ENCODE measurements at places on chromosomes 13 and 19.

DNA sequence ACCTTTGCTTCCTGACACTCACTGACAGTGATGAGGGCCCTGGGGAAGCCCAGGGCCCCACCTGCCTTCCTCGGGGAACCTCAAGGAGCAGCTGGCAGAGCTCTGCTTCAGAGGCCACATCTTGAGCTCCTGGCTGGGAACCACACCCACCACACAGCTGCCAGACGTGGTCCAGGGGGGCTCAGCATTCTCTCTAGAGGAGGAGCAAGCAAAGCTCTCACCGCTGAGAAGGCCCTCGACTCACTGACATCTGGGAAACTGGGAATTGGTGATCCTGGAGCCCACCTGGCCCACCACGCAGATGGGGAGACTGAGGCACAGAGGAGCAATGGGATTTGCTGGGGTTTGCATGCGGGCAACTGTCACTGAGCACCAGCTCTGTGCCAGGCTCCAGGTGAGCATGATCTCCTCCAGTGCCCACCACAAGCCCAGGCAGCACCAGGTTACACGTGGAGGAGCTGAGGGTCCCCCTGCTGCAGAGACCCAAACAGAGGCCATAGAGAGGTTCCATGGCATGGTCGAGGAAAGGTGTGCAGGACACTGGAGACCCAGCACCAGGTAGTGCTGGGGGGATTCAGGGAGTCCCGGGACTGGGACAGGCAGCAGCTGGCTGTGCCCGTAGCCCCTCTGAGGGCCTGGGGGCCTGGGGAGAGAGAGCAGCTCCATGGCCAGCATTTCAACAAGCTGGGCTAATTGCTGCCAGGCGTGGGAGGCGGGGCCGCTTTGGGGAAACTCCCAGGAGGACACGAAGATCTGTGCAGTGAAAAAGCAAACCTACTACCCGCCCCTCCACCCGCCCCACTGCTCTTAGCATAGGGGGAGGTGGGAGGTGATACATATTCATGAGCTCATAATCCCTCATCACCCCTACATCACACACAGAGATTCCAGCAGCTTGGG is 33.4 kb downstream of the PEPD start:
- DNase-seq: no peak

DNA sequence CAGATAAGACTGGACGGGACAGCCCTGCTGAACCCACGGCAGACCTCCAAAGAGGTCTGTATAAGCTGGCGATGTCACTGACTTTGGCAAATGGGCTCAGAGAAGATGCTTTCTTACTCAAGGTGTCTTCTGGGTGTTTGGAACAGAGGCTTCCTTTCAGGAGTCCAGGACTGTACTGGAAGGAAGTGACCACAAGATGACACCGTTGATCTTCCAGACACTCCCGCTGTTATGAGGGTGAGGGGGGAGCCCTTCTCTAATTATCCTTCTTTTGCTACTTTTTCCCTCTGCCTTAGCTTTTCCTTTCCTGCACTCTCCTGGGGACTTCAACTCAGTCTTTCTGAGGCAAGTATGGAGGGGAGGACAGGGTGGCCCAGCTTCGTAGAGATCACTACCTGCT is 65.2 kb upstream of the ZNF599 start:
- DNase-seq: no peak

GRCh38 chr13:111514610-111515306 is 194.3 kb downstream of the TEX29 start:
- DNase-seq: no peak

DNA sequence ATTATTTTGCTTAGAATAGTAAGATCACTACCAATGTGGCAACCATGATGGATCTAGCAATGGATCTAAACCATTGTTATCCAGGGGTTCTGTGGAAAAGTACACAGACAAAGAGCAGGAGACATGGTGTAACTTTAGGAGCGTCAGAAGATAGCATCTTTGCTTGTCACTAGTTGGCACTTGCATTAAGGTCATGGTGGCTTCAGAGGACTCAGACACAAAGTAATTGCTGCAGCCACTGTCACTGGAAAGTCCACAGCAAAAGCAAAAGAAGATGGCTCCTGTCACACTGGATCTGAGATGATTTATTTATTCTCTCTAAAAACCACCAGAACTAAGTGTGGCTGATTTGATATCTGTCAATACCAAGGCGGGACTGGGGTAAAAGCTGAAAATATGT is 93.3 kb upstream of the PCDH20 start:
- DNase-seq: no peak

- no peak for DNase-seq
Measured at GRCh38 chr19:40441719-40442253, 2.3 kb downstream of the SERTAD3 start.

- DNase-seq: no peak
Measured at GRCh38 chr13:98951266-98951665, 26.6 kb downstream of the DOCK9 start.

- no peak for DNase-seq
Measured at GRCh38 chr13:45411221-45411620, 7.0 kb downstream of the SLC25A30 start.

- no peak for DNase-seq
Measured at GRCh38 chr13:75797239-75797638, 161.1 kb downstream of the LMO7 start.

DNA sequence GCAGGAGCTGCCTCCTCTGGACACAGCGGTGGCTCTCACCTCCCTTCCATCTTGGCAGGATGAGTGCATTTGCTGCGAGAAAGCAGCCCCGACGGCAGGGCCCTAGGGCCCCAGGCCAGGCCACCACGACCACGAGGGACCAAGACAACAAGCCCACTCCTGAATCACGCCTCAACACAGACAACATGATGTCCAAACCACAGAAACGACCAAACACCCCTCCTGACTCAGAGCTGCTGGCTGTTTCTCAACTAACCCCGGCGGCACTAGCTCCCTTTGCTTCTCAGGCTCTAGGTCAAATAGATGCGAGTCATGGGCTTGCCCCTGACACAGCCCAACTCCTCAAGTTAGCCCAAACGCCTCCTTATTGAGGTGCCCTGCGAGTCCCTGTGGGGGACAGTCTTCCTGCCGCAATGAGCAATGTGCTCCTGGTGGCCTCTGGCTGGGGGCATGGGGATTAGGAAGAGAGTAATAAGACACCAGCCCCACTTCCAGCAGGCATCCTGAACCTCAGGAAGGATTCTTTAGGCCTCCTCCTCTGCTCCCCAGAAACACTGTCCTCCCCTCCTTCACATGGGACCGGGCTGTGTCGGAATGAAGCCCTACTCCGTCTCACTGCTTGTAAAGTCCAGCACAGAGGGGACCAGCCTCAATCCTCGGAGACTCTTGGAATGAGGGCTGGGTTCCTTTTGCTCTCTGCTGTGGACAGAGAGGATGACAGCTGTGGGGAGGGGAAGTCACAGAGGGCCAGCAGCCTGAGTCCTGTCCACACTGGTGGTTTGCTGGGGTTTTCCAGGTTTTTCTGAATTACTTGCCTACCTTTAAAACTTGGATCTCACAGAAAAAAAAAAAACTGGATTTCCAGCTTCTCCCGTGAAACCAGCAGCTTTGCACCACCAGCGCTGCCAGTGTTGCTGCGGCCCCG is 6.9 kb upstream of the ATF5 start:
- no peak for DNase-seq

GRCh38 chr13:30647420-30647819 is 29.7 kb downstream of the USPL1 start:
- no peak for DNase-seq

DNA sequence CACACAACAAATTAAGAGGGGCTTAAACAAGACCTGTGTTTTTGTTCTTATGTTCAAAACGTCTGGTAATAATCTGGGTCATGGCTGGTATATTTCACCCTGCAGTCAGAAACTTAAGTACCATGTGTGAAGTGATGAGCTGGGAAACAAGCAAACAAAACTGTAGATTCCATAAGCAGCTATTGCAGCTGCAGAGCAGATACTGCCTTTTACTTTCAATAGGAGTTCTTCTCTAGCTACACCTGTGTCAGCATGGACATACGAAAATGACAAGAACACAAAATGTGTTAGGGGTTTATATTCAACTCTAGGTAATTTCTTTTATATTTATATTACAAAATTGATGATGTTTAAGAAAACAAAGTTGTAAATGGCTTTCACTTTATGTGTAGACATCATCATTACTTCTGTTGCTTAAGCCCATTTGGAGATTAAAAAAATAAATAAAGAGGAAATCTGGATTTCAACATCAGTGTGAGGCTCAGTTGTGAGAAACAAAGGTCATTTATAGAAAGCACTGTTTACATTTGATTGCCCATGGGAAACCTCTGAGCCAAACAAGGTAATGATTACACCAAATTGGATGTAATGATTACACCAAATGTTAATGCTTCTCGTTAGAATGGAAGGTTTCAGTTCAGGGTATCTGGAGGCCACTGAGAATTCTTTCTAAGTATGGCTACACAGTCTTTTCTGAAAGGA is 451.0 kb upstream of the SLC10A2 start:
- DNase-seq: no peak

- DNase-seq: no peak
Measured at GRCh38 chr19:51702103-51702824, 9.1 kb downstream of the SPACA6 start.

- DNase-seq: no peak
Measured at GRCh38 chr13:95067303-95067702, 233.9 kb downstream of the ABCC4 start.

- peak; percentile 25 for DNase-seq
Measured at GRCh38 chr13:51804295-51805172, 571 bp upstream of the DHRS12 start.

GRCh38 chr13:26503826-26504594 is 53.5 kb upstream of the WASF3 start:
- no peak for DNase-seq
